ENCODE measurements at places on chromosomes 5 and 9.

- no peak for DNase-seq
Measured at GRCh38 chr5:132388244-132389050, 18.9 kb downstream of the SLC22A5 start.

GRCh38 chr5:6565492-6565891 is 67.4 kb downstream of the NSUN2 start:
- DNase-seq = no peak

DNA sequence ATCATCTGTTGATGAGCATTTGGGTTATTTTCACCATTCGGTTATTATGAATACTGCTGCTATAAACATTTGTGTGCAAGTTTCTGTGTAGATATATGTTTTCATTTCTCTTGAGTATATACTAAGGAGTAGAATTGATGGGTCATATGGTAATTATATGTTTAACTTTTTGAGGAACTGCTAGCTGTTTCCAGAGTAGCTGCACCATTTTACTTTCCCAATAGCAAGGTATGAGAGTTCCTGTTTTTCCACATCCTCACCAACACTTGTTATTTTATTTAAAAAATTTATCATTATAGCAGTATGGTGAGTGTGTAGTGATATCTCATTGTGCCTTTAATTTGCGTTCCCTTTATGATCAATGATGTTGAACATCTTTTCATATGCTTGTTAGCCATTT is 29.2 kb downstream of the CD14 start:
- DNase-seq = no peak

DNA sequence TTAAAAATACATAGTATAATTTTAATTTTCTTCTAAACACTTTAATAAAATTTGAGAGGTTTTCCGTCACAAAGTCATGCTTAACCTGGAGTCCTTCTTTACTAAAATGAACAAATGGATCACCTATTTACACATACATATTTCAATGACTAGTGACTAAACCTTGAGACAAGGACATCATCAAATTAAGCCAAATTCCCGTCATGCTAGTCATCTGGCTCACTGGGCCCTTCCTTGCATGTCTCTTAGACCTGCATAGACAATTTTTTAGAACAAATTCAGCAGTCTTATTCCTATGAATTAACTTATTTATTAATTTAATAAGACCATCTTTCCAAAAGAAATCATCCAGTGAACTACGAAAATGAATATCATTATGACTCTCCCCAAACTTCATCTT is 26.6 kb downstream of the ERAP2 start:
- DNase-seq = no peak

DNA sequence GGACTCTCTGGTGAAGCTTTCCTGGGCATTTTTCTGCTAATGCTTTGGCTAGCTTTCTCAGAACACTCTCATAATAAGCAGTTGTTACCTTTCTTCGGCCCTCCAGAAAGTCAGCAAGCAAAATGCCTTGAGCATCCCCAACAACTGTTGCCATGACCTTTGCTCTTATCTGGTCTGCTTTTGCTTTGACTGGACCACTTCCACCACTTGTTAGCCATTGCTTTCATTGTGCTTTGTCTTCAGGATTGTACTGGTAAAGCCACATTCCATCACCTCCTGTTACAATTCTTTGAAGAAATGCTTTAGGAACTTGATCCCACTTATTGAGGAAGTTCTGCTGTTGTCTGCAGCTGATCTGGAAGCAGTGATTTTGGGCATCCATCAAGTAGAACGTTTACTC is 35.7 kb downstream of the RAD50 start:
- DNase-seq = no peak

DNA sequence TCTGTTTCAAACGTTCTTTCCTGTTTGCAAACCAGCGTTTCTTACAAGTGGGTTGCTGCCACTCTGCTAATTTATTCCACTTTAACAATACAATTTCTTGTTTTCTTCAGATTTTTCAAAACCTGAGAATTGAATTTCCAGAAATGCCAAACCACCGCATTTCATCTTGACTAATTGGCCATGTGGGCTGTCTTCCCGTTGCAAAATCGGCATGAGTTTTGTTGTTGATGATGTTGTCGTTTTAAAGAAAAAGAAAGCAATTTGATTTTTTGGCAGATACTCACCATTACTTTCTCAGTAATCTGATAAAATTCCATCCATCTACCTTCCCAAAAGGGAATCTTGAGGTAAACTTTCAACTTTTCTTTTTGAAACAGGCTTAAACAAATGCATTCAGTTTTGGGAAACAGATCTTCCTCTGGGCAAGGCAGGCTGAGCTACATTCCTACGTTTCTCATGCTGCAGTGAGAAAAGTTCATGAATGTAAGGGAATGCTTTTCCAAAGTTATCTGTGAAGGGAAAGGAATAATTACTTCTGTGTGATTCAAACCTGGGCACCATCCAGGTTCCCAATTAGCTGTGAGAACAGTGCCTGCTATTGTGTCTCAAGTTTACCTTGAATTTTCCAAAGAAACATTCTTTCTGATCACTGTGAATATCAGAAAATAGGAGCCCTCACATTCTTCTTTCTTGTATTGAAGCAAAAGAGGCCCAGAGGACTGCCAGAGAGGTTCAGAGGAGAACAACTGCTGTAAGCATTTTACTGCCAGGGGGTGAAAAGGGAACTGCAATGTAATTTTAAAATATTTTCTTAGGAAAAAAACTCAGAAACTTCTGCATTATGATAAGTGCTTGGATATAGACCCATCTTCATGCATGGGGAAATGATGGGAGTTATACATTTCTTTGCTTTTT is 100.7 kb upstream of the TUT7 start:
- no peak for DNase-seq

DNA sequence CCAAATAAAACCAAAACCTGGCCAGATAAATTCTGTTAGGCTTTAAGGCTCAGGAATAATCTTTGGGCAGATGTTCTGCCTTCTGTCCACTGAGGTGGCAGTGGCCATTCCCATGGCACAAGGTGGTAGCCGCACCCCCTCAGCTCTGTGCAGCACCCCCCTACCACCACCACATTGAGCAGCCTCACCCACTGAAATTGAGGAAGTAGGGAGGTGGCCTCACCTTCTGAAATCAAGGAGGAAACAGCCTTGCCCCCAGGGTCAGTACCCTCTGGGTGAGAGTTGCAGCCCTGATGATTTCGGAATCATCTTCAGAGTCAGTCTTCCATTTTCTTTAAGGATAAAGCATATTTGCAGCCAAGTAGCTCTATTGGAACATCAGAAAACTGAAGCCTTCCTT is 204.8 kb upstream of the PIK3R1 start:
- DNase-seq = no peak

DNA sequence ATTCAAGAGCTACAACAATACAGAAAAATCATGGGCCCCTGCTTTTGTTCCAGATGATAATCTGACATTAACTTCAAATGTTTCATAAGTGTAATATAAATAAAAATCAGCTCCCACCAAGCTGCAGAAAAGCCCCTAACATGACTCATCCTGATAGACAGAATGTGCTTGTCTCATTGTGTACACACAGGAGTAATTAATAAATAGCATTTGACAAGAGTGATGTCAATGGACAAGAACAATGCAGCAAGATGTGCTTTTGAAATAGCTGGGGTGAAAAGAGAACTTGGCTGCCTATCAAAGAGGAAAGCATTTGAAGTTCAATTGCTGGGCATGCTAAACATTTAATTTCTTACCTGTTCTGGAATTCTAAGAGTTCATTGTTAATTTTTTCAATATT is 79.2 kb downstream of the DNAH5 start:
- DNase-seq = no peak

DNA sequence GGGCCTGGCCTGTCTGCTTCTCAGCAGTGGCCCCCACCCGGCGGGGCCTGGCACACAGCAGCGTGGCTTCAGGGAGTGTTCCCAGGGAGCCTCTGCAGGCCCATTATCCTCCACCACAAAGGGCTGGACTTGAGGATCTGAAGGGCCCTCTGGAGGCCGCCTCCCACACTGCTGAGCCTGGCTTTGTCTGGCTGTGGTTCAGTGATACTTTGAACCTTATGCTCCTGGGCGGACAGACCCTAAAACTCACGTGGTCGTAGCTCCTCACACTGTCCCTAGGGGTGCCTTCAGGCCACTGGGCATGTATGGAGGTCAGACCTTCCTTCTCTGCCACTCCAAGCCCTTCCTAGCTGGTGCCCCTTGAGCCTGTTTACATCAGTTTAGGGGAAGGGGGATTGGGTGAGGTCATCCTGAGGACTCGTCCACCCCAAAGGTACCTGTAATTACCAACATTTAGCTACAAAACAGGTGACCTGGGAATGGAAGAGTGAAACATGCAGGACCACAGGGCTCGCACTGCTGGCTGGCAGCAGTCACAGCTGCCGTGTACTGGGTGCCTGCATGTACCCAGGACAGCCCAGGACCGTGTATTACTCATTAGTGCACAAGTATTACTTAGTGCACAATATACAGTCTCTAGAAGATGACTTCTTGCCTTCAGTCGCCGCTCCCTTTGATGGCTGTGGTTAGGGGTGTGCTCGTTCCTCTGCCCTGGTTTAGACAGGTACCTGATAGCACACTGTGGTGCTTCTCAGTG is 8.5 kb downstream of the GRHPR start:
- DNase-seq = no peak
